Right renal cortex interstitium (tissue), 3 donors: ENCODE measurements at places on chromosomes 2 and 18. TPM values are rescaled to one million over a fixed set of nuclear protein-coding genes. Genes with fewer than 3 reads are reported as not detected.

UCN gene
- 0.36 TPM for polyA plus RNA-seq

GRCh38 chr2:130376433-130377293, 20.8 kb downstream of the PTPN18 start:
- DNase-seq: no peak

CHST10 gene
- polyA plus RNA-seq: 24.4 TPM

- DNase-seq: no peak
Observed at GRCh38 chr2:154133823-154134222, 262.1 kb downstream of the GALNT13 start.

- no peak for DNase-seq
Observed at GRCh38 chr2:239143858-239144712, 256.7 kb downstream of the HDAC4 start.

RIT2 gene
- not detected for polyA plus RNA-seq

GAREM2 gene
- 6.0 TPM for polyA plus RNA-seq

GALM gene
- 55.9 TPM for polyA plus RNA-seq

GRCh38 chr2:230684270-230685168, 28.1 kb upstream of the CAB39 start:
- no peak for DNase-seq

KLHL30 gene
- polyA plus RNA-seq: 0.24 TPM

GRCh38 chr2:75288760-75289159, 89.4 kb upstream of the TACR1 start:
- DNase-seq: no peak

GRCh38 chr2:62293490-62294271, 97.8 kb downstream of the B3GNT2 start:
- DNase-seq: peak; percentile 72

GRCh38 chr2:19881908-19882265, 19.9 kb downstream of the TTC32 start:
- DNase-seq: no peak

DNA sequence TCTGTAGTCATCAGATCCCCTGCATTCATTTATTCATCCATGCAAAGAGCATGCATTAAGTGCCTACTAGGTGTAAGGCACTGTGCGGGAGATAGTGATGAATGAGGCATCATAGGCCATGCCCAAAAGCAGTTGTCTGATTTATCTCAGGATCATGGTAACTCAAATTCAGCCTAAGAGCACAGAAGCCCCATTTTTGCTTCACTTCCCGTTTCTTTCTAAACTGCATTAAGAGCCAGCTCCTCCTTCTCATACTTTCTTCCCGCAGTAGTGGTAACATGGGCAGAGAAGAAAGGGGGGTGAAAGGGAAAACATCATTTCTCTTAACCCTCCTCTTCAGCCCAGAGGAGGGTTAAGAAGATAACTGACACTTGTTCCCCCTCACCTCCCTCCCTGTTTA, 2.9 kb downstream of the GPR45 start:
- DNase-seq: no peak

DNA sequence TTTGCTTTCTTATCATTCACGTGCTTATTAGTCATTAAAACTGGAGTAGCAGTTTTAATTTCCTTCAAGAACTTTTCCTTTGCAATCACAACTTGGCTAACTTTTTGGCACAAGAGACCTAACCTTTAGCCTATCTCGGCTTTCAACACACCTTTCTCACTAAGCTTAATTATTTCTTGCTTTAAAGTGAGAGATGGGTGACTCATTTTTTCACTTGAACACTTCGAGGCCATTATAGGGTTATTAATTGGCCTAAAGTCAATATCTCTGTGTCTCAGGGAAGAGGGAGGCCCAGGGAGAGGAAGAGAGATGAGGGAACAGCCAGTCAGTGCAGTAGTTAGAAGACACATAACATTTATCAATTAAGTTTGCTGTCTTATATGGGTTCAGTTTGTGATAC, 289.8 kb downstream of the RBM43 start:
- no peak for DNase-seq

GRCh38 chr18:78861706-78862105, 117.9 kb upstream of the SALL3 start:
- no peak for DNase-seq

GRCh38 chr2:26438526-26438925, 36.8 kb downstream of the DRC1 start:
- DNase-seq: no peak

DNA sequence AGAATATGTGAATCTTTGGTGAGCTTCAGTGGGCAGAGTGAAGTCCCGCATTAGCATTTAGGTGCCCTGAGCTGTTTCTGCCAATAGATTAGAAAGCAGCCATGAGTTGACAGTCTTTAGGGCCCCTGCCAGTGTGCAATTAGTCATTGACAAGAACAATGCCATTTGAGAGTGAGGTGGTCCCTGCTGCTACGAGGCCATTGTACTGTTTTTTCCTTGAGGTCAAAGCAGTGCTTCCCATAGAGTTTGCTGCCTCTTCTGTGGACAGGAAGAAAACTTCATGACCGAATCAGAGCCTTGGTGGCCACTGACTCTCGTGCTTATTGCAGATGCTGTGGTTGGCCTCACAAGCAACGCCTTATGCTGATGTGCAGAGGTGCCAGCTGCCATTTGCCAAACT, 102.7 kb downstream of the SH3BP4 start:
- no peak for DNase-seq

GRCh38 chr2:1758774-1759610, 14.7 kb upstream of the PXDN start:
- no peak for DNase-seq

DNA sequence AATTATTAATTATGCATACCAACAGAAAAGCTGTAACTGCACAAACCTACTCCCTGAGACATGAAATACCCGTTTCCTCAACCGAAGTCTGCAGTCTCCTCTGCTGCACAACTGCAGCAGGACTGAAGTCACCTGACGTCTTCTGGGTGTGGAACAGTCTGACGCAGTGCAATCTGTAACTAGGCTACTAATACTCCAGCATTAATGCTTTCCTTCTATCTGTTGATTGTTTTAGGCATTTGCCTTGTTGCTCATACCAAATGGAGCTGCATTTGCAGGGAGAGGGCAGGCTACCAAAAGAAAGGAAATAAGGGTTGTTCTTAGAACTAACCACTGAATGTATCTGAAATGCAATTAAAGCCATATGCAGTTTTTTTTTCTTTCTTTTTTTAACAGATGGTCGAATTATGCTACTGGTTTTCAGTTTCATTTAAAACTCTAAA, 40.1 kb downstream of the RTN4 start:
- DNase-seq: no peak

GRCh38 chr2:73000808-73001570, 70.5 kb downstream of the SFXN5 start:
- DNase-seq: no peak

DNA sequence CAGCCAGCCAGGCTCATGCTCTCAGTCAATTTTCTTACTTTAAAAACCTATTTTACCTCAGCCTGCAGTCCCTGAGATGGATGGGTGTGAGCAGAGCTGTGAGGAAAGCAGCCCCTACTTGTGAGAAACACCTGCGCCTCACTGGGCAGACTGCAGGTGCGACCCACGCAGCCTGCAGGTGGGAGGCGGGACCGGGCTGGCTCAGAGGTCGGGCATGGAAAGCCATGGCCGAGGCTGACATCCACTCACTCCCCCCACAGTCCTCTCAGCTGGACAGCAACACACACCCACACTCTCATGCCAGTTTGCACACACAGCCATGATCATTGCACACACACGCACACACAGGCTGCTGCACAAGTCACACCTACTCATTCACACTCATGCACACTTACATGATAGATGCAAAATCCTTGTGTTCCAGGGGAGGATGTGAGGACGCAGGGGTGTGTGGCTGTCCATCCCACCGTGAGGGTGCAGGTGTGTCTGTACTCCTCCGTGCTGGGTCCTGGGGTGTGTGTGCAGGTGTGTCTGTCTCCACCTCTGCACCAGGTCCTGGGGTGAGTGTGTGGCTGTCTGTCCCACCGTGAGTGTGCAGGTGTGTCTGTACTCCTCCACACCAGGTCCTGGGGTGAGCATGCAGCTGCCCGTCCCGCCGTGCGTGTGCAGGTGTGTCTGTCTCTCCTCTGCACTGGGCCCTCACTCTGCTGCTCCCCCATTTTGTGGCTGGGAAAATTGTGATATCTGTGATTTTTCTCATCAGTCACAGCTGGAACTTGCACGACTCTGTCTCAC, 166.5 kb downstream of the RTP5 start:
- DNase-seq: no peak

GRCh38 chr18:43805646-43806194, 528.4 kb upstream of the SYT4 start:
- no peak for DNase-seq

DNA sequence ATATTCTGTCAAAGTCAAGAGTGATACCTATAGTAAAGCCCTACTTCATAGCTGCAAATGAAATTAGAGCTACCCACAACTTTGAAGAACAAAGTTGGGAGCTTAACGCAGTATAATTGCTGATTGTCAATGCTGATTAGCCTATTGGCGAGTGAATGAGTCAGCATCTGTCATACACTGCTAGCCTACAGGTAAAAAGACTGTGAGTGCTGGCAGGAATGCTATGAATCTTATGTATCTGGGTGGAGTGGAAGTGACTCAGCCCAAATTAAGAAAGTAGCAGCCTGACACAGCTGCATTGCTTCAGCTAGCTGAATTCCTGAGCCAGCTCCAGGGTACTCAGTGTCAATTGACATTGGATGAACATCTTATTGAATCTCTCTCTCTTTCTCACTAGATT, 179.4 kb upstream of the DCC start:
- no peak for DNase-seq

GRCh38 chr2:3644246-3644525, 13.8 kb upstream of the ALLC start:
- no peak for DNase-seq

DNA sequence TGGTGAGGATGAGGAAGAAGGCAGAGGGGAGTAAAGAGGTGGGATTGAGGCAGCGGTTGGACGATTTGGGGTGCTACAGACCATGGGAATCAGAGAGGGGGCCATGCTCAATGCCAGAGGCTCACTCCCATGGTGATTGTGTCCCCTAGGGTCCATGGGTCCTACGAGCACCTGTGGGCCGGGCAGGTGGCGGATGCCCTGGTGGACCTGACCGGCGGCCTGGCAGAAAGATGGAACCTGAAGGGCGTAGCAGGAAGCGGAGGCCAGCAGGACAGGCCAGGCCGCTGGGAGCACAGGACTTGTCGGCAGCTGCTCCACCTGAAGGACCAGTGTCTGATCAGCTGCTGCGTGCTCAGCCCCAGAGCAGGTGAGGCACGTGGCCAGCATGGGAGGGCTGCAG, 5.2 kb downstream of the CAPN10 start:
- no peak for DNase-seq

RGPD4 gene
- polyA plus RNA-seq: not detected

GCG gene
- not detected for polyA plus RNA-seq

DNA sequence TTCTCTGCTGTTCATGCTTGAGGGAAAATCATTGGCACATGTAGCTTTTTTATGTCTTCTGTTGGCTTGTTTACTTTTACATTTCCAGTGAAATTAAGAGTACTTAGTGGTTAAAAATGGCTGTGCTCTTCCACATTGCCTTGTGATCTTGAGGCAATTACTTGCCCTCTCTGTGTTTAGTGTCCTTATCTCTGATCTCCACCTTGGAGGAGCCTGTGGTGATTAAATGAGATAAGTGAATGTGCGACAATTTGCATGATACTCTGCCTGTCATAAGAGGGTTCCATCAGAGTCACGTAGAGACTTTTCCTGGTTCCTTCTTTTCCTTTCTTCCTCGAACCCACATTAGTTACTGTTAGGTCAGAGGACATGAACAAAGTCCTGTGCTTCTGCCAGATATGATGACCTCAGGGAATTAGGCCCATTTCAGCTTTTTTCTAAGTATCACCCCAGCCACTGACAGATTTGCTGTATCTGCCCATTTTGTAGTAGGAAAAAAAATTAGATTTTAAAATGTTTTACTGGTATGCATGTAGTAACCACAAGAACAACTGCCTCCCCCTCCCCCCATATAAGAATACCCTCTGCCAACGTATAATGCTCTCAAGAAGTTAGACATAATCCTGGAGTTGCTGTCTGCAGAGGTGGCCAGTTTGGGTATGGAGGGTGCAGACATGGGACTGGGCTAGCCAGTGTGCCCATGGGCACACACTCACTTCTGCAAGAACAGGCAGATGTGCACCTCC, 51.9 kb downstream of the TET3 start:
- no peak for DNase-seq

DNA sequence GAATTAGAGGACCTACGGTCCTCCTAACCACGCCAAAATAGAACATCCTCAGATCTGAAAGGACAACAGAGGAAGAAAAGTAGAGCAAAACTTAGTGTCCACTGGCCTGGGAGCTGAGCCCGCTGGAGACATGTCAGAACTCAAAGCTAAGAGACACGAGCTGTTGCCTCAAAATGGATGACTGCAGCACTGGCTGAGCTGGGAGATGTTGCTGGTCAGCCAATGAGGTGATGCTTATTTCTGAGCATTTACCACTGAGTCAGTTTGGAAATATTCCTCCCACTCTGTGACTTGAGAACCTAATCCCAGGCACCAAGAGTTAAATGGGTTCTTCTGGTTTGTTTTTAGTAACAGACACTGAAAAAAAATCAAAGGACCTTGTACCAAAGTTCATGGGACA, 32.6 kb downstream of the FBXO15 start:
- no peak for DNase-seq

MC5R gene
- polyA plus RNA-seq: 0.31 TPM

GRCh38 chr18:55300936-55301531, 287.0 kb downstream of the TCF4 start:
- no peak for DNase-seq

DNA sequence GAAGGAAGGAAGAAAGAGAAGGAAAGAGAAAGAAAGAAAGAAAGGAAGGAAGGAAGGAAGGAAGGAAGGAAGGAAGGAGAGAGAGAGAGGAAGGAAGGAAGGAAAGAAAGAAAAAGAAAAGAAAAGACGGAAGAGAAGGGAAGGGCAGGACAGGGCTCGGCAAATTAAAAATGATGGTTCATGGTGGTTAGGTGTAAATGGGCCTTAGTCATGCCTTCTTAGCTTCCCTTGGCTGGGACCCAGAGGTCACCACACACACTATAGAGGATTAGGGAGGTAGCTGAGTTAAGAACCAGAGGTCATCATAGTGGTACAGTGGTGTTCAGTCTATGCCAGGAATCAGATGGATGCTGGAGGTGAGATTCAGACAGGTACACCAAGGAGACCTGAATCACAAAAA, 9.3 kb upstream of the ATL2 start:
- DNase-seq: no peak

- no peak for DNase-seq
Observed at GRCh38 chr2:127359520-127359919, 28.3 kb downstream of the MAP3K2 start.

FOXD4L1 gene
- polyA plus RNA-seq: 0.19 TPM

PLGLB2 gene
- polyA plus RNA-seq: 3.2 TPM

ANKRD53 gene
- polyA plus RNA-seq: 0.37 TPM

DNA sequence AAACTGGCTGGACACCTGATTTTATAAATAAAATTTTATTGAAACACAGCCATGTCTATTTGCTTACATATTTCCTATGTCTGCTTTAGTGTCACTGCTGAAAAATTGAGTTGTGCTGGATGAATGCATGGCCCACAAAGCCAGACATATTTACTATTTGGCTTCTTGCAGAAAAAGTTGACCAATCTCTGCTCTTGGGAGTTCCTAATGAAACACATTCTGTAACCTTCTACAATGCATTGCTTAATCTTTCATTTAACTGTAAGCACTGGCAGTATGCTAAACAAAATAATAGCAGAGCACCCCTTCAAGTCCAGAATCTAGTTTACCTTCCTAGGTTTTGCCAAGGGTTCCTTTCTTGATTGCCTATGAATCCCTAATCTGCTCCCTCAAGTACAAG, 17.7 kb upstream of the SERPINB7 start:
- no peak for DNase-seq

IL36B gene
- polyA plus RNA-seq: not detected
